Progenitor cell of endocrine pancreas (in vitro differentiated cells): ENCODE measurements at places on chromosomes 6 and 20.

DNA sequence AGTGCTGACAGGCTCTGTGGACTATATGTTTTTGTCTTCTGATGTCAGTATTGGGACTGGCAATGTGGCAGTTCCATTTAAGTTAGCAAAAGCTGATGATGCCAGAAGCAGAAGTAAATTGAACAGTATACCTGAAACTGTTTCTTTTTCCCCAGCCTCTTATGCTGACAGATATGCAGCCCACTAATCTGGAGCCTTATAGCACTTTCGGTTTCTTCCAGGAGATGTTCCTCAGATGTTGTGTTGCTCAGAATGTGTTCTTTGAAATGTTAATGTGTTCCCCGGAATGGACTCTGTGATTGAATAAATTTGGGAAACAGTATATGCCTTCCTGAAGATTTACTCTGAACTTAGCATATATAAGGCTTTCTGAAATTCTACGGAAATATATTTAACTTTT lies 80.7 kb upstream of the MRAP2 start:
- H3K27ac ChIP-seq, result no peak overlapping the region
- H3K27me3 ChIP-seq, result no peaks in the 10 kb centered on the region
- DNase-seq, result no peak
- peaks cover 13% of the 10 kb centered on the region for H3K36me3 ChIP-seq
- H3K4me1 ChIP-seq, result no peaks in the 10 kb centered on the region
- H3K4me3 ChIP-seq, result no peak overlapping the region

DNA sequence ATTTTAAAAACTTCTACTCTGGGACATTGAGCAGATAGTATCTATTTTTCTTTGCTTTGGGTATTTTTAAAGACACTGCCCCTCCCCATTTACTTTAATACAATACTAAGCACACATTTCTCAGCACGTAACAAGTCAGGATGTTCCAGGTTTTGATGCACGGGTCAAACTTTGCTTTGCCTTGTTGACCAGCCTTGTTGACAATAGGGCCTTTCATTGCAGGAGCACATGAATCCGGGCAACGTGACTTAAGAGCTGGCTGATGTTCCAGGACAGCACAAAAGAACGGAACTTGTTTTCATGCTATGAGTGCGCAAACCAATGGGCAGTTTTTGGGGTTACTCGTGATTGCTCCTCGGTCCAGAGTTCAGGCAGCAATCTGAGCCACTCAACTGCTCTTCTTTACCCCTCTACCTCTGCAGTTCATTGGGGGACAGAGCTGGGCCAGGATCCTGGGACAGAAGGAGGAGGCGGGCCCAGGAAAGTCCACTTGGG lies 78.6 kb upstream of the SLC22A16 start:
- H3K27ac ChIP-seq, result no peak overlapping the region
- H3K4me1 ChIP-seq, result no peaks in the 10 kb centered on the region
- H3K27me3 ChIP-seq, result no peaks in the 10 kb centered on the region

DNA sequence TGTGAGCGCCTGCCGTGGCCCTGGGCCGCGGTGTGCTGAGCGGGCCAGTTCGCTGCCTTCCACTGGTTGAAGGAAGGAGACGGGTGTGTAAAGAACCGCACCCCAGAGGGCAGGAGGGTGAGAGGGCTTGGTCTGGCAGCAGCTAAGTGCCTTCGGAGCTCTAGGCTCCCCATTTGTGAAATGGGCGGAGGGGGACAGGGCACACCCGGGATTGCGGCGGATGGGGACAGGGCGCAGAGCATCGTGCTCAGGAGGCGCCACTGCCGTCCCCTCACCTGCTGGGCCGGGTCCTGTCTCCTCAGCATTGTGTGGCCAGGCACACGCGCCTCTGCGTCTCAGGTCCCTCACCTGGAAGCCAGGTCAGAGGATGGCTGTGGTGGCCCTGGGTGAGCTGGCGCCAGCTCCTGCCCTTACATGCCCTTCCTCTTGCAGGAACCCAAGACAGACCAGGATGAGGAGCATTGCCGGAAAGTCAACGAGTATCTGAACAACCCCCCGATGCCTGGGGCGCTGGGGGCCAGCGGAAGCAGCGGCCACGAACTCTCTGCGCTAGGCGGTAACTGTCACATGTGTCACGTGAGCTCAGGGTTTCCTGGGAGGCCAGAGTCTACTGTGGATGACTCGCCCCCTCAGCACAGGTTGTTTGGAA lies 3.1 kb downstream of the ADRM1 start:
- peaks cover 1% of the 10 kb centered on the region for H3K36me3 ChIP-seq
- H3K27ac ChIP-seq, result peak overlapping the region; percentile 88
- H3K4me1 ChIP-seq, result peaks cover 15% of the 10 kb centered on the region
- H3K27me3 ChIP-seq, result no peaks in the 10 kb centered on the region
- DNase-seq, result no peak

DNA sequence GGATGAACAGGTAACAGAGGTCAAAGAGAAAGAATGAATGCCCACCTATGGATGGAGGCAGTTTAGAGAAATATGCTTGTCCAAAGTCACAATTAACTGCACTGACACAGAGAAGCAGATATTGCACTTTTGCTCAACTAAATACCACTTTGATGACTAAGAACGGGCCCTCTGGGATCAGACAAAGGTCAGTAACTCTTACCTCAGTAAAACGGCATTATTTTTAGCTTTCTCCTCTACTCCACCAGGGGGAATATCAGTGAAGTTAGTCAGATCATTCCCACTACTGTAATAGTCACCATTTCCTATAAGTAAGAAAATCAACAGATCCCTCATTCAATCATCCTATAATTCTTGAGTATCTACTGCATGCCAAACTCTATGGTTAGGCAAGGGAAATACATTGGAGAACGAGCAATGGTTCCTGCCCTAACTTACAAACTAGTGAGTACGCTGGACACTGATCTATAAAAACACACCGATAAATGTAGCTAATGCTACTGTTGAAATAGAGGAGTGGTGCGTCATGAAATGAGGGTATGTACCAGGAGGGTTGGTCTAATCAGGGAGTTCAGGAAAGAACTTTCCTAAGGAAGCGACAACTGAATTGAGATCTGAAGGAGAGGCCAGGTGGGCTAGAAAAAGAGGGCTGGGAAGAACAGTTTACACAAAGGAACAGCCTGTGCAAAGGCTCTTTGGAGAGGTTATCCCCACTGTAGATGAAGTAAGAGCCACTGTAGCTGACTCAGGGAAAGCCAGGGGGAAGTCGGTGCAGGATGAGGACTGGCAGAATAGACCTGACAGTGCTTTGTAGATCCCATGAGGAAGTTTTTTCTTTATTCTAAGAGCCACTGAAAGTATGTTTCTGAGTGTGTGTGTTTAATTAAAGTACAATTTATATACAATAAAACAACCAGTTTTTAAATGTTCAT lies 9.2 kb downstream of the ECI2 start:
- H3K27ac ChIP-seq, result peak overlapping the region; percentile 71
- no peak overlapping the region for H3K4me3 ChIP-seq
- H3K4me1 ChIP-seq, result peaks cover 27% of the 10 kb centered on the region
- no peaks in the 10 kb centered on the region for H3K27me3 ChIP-seq

- H3K36me3 ChIP-seq, result no peaks in the 10 kb centered on the region
- no peaks in the 10 kb centered on the region for H3K27me3 ChIP-seq
- DNase-seq, result no peak
- no peak overlapping the region for H3K27ac ChIP-seq
Measured at GRCh38 chr6:75052491-75052890, 153.4 kb downstream of the COL12A1 start.

- H3K4me3 ChIP-seq, result no peak overlapping the region
- no peak for DNase-seq
- H3K27ac ChIP-seq, result no peak overlapping the region
- H3K36me3 ChIP-seq, result no peaks in the 10 kb centered on the region
Measured at GRCh38 chr6:89297695-89298351, 17.3 kb downstream of the GABRR2 start.

DNA sequence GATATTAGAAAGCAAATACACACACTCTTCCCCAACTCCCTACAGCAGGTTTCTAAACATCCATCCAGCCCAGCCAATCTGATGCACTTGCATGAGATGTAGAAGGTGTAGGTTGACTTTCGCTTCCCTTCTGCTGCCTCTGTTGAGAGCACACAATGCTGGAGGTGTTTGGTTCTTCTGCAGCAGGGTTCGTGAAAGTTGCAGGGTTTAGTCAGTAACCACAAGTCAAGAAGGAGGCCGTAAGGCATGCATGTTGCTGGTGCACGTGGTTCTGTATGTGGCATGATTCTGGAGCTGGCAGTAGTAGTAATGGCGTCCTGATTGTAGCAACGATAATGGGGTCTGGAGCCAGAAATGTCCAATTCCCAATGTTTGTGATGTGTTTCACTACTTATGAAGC lies 53.0 kb downstream of the DEK start:
- no peaks in the 10 kb centered on the region for H3K27me3 ChIP-seq
- no peaks in the 10 kb centered on the region for H3K4me1 ChIP-seq
- H3K4me3 ChIP-seq, result no peak overlapping the region
- no peak for DNase-seq
- peaks cover 15% of the 10 kb centered on the region for H3K36me3 ChIP-seq
- H3K27ac ChIP-seq, result no peak overlapping the region

- peaks cover 29% of the 10 kb centered on the region for H3K4me1 ChIP-seq
- H3K4me3 ChIP-seq, result no peak overlapping the region
Measured at GRCh38 chr6:63352069-63352543, 32.3 kb upstream of the LGSN start.

DNA sequence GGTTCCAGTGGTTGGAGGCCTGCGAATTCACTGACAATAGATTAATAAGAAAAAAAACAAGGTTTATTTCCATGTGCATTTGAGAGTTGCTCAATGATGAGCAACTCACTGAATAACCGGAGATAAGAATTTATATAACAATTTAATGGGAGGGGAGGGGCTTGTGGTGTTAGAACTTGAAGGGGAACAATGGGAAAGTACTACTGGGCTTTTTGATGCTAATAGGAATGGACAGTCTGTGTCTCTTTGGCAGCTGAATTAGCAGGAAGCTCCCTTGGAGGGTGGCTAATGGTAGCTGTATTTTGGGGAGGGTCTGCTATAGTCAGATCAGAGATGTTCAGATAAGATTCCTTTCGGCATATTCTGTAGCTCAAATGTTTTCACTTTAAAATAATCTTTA lies 62.4 kb upstream of the GMDS start:
- no peaks in the 10 kb centered on the region for H3K4me1 ChIP-seq
- no peak overlapping the region for H3K27ac ChIP-seq
- DNase-seq, result no peak
- peaks cover 8% of the 10 kb centered on the region for H3K36me3 ChIP-seq

GRCh38 chr20:49914310-49915117 lies 815 bp downstream of the SPATA2 start:
- H3K4me1 ChIP-seq, result peaks cover 25% of the 10 kb centered on the region
- no peaks in the 10 kb centered on the region for H3K36me3 ChIP-seq
- DNase-seq, result no peak
- H3K27me3 ChIP-seq, result no peaks in the 10 kb centered on the region
- peak overlapping the region; percentile 89 for H3K27ac ChIP-seq
- peak overlapping the region; percentile 99 for H3K4me3 ChIP-seq

- H3K4me3 ChIP-seq, result no peak overlapping the region
- no peak overlapping the region for H3K27ac ChIP-seq
- H3K4me1 ChIP-seq, result peaks cover 9% of the 10 kb centered on the region
- DNase-seq, result no peak
- H3K36me3 ChIP-seq, result no peaks in the 10 kb centered on the region
Measured at GRCh38 chr6:42045538-42046460, 4.5 kb upstream of the TAF8 start.

DNA sequence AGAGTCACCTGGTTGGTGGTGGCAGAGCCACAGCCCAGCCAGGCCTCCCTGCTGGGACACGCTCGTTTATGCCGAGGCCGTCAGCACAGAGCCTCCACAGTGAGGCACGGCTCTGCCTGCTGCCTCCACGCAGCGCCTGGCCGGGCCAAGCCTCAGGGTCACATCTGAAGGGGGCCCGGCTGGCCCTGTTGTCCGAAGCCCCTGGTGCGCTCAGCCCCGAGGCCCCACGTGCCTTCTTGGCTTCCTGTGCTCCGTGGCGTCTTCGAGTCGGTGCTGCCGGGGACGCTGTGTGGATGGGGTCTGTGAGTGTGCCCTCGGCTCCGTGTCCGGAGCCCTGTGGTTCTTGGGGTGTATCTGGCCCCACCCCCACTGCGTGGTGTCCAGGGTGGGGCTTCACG lies 10.4 kb upstream of the TNFRSF6B start:
- H3K36me3 ChIP-seq, result no peaks in the 10 kb centered on the region
- DNase-seq, result no peak
- no peak overlapping the region for H3K4me3 ChIP-seq
- H3K27me3 ChIP-seq, result no peaks in the 10 kb centered on the region
- no peaks in the 10 kb centered on the region for H3K4me1 ChIP-seq

GRCh38 chr20:31915491-31916280 lies 36.2 kb downstream of the PDRG1 start:
- peaks cover 9% of the 10 kb centered on the region for H3K4me1 ChIP-seq
- H3K27me3 ChIP-seq, result peaks cover 12% of the 10 kb centered on the region
- H3K27ac ChIP-seq, result no peak overlapping the region
- DNase-seq, result no peak
- H3K36me3 ChIP-seq, result no peaks in the 10 kb centered on the region

- H3K27me3 ChIP-seq, result peaks cover 14% of the 10 kb centered on the region
- no peaks in the 10 kb centered on the region for H3K36me3 ChIP-seq
- peaks cover 5% of the 10 kb centered on the region for H3K4me1 ChIP-seq
- H3K27ac ChIP-seq, result no peak overlapping the region
Measured at GRCh38 chr6:116369540-116369939, 1.2 kb upstream of the DSE start.

GRCh38 chr20:4866429-4866828 lies 134.9 kb downstream of the SLC23A2 start:
- H3K27me3 ChIP-seq, result peaks cover 8% of the 10 kb centered on the region
- no peak for DNase-seq
- peaks cover 10% of the 10 kb centered on the region for H3K36me3 ChIP-seq
- no peak overlapping the region for H3K27ac ChIP-seq
- H3K4me1 ChIP-seq, result peaks cover 22% of the 10 kb centered on the region
